ENCODE measurements at places on chromosomes 13 and 19.

- no peak for DNase-seq
Measured at GRCh38 chr19:12052091-12052496, 667 bp downstream of the ZNF878 start.

- no peak for DNase-seq
Measured at GRCh38 chr19:6736917-6737283, 480 bp downstream of the GPR108 start.

GRCh38 chr13:66212511-66212910, 1017.6 kb downstream of the PCDH9 start:
- no peak for DNase-seq

DNA sequence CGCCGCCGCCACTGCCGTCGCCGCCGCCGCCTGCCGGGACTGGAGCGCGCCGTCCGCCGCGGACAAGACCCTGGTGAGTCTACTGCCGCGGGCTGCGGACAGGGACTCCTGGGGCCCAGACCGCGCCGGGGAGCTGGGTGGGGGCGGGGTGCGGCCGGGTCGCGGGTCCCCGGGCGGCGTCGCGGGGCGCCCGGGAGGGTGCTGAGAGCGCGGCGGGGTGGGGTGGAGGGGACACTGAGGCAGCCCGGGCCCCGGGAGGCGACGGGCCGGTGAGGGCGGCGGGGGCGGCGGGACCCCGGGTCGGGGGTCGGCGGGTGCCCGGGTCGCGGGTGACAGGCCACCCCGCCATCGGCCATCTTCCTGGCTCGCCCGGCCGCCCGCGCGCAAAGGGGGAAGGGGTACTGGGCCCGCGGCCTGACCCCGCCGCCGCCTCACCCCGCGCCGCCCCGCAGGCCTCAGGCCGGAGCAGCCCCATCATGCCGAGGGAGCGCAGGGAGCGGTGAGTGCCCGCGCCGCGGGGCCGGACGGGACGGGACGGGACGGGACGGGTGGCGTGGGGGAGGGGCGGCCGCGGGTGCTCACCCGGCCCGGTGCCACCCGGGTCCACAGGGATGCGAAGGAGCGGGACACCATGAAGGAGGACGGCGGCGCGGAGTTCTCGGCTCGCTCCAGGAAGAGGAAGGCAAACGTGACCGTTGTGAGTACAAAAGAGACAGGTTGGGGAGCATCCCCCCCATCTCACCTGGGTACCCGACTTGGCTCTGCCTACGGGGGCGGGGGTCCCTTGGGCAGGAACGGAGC, 489 bp downstream of the CCNE1 start:
- no peak for DNase-seq

GRCh38 chr19:42295831-42296525, 6.0 kb upstream of the PRR19 start:
- no peak for DNase-seq

DNA sequence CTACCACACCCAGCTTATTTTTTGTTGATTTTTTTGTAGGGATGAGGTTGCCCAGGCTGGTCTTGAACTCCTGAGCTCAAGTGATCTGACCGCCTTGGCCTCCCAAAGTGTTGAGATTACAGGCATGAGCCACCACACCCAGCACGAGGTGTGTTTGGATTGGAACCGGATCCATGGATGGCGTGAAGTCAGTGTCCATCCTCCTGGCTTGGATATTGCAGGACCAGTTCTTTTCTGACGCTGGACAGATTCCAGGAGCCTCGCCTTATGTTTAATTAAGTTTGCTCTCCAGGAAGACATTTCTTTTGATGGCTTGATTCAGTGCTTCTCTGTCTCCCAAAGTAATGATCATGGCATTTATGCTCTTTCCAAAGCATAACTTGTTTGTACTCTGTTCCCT, 14.4 kb upstream of the RFXAP start:
- DNase-seq, result no peak

DNA sequence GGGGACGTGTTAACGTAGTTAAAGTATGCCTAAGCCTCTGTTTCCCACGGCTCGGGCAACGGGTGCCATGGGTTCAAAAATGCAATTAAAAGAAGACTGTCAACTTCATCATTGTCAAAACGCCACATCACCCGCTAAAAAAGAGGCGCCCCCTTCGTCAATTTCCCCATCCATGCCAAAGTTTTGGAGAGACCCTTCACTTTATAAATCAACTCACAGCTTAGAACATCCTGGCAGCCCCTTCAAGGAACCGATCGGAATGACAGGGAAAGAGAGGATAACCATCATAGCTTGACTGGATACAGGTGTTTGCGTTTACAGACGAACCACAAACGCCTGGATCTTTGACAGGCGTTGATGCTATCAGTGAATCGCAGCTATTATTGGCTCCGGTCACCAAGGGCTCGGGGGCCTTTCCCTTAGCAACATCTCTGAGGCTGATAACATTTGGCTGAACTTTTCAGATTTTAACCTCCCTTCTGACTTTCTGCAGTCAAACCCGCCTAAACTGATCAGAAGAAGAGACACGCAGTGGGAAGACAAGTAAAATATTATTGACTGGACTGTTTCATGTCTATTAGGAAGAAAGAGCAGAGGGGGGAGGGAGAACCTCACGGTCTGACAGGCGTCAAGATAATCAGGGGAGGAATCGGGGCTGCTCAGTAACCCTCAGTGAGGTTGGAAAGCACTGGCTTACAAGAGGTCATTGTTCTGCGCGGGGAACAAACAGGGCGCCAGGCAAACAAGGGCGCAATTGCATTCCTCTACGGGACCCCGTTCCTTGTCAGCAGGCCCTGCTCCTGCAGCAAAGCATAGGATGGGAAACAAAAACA, 322.5 kb upstream of the ZNF507 start:
- no peak for DNase-seq

DNA sequence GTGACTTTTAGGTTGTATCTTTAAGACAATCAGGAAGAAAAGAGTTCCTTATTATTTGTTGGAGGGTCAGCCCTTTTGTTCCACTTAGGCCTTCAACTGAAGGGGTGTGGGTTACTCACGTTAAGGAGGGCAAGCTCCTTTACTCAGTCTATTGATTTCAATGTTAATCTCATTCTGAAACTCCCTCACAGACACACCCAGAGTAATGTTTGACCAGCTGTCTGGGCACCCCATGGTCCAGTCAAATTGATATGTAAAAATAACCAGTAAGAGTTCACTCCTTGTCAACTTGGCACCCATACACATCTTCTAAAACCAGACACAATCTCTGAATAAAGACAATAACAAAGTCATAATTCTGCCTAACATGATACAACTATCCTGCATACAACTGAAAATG, 292.9 kb downstream of the KLF5 start:
- DNase-seq, result no peak

- DNase-seq, result no peak
Measured at GRCh38 chr19:10839114-10840050, 3.4 kb upstream of the TMED1 start.

DNA sequence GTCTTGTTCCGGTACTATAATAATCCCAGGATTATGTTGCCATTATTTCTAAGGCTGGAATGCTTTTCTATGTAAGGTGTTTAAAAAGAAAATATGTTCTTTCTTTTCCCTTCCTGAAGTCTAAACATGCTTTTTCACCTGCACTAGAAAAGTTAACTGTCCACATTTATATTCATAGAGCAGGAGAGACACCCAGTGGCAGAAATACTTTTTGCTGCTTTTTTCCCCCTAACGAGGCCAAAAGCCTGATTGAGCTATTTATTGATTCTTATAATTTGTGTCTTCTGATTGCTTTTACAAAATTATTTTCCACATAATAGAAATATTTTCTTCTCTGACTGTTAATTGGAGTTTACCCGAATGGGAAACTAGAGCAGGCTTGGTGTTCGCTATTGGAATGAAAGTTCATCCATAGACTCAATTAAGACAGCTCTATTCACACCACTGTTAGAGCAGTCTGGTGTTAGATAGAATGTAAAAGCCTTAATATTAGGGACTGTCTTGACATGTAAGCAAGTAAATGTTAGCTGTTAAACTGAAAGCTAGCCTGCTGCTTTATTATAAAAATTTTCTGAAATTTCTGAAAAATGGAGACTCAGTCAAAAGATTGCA, 15.8 kb downstream of the GPR180 start:
- DNase-seq, result no peak

DNA sequence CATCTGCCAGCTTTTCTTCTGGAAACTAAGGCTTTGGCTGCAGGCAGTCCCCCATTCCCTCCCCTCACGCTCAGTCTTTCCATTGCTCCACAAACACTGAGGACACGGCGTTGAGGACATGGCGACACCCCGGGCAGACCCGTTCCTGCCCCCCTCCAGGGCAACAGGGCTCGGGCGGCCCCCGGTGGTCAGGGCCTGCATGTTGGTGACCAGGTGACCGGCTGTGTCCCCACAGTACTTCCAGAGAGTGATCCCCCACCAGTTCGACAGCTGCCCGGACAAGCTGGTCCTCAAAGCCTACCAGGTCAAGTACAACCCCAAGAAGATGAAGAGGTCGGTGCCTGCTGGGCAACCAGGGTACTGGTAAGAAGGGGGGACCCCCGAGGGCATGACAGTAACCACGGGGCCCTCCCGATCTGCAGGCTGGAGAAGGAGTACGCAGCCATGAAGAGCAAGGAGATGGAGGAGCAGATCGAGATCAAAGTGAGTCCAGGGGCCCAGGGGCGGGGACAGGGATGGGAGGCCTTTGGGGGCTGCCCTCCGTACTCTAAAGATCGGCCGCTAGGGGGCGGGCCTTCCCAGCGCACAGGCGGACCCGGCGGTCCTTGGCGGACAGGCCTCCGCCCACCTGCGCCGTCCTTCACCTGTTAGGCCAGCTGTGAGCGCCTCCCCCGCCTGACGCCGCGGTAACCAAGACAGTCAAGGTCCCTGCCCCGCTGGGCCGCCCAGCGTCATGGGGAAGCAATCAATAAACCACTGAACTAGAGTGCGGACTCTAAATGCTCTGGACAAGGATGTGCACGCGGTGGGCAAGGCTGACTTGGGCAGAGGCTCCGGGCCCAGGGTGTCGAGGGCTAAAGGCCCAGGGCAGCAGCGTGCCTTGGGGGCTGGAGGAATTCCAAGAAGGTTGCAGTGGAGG, 21.1 kb downstream of the PRR36 start:
- DNase-seq, result no peak

- DNase-seq, result no peak
Measured at GRCh38 chr19:14402332-14403144, 16.6 kb downstream of the DDX39A start.

DNA sequence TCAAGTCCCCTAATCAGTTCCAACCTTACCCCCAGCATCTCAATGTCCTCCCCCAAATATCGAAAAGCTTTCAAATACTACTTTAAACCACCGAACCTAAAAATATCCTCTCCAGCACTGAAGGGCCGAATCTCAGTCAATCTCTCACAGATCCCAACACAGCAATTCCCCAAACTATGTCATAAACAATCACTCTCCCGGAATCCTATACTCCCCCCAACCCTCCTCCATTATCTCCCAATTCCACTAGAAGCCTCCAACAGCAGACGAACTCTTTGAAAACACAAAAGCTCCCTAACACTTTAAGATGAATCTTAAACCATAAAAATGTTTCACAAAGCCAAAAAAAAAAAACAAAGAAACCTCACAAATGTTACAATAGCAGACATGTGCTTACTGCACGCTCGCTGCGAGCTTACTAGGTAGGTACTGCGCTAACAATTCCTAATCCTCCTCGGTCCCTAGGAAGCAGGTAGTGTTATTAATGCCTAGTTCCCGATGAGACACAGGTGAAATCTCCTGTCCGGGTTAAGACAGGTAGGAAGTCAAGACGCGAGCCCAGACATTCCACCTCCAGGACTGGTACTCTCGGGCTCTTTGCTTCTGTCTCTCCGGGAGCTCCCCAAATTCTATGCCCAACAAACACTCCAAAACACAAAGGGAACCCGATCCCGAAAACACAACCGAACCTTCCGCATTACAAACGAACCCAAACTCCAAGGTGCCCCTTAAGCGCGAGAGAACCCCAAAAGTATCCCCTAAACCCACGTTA, 14.2 kb downstream of the FBXO46 start:
- peak; percentile 33 for DNase-seq

- no peak for DNase-seq
Measured at GRCh38 chr13:111178402-111178801, 63.3 kb downstream of the ARHGEF7 start.

DNA sequence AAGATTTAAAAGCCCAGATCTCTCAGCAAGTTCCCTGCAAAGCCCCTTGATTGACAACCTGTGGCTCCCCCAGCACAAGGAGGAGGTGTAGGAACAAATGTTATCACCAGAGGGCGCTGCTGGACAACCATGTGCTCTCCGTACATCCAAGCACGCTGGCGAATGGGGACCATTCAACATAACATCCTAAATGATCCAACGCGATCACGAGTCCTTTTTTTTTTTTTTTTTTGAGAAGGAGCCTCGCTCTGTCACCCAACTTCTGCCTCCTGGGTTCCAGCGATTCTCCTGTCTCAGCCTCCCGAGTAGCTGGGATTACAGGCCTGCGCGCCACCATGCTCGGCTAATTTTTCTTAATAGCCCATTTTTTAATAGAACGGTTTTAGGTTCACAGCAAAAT, 52.0 kb downstream of the NWD1 start:
- DNase-seq, result peak; percentile 69

DNA sequence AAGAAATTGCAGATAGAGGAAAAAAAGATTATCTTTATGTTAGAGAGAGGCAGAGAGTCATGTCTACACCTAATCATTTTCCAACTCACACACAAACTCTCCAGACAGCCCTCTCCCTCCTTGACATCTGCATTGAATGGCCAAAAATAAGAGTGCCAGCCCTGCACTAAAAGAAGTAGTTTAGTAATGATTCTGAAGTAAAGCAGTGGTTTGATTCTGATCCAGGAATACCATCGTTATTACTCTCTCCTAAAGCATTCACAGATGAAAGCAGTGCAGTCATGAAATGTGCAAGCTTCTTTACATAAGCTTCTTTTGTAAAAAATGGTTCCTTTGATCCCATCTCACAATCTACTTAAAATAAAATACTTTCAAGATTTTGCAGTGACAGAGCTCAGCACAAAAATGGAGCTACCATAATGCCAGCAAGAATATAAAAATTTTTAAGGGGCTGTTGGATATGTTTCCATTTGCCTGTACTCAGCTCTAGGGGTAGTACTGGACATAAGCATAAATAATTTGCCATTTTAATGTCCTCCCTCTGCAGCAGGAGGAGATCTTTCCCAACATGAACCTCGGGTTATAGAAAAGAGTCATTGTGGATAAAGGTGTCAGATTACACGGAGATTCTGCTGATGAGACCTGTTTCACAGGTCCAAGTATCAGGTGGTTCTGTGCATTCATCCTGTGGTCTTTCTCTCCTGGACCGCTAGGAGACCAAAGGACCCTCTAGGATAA, 406.3 kb downstream of the DCT start:
- DNase-seq, result no peak

GRCh38 chr19:7625763-7626372, 3.5 kb downstream of the XAB2 start:
- DNase-seq, result no peak

DNA sequence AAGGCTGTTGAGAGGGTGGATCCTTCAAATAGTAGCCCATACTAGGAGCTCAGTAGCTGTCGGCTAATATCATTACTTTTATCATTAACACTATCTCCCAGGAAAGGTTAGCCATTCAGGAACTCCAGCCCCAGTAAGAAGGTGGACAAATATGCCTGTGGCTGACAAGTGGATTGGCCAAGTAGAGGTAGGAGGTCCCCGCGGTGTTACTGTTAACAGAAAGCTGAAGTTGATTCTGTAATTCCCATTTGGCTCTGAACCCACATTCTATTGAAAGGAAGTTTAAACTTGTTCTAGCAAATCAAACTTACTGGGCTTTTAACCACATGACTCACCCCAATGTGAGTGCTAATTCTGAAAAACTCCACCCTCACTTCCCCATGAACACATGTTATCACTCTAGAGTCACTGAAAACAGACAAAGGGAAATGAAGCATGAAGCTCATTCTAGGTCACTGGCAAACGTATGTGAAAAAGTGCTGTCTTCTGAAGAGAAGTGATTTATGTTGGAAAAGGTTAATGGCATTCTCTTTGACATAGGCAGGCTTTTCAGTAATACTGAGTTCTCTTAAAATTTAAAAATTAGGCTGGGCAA, 273.5 kb downstream of the FGF14 start:
- peak; percentile 4 for DNase-seq
